Glomerular endothelial cell (primary cell): ENCODE measurements at places on chromosomes 13 and 19.

- DNase-seq: peak; percentile 31
Observed at GRCh38 chr19:37977992-37978391, 71.0 kb downstream of the SIPA1L3 start.

DNA sequence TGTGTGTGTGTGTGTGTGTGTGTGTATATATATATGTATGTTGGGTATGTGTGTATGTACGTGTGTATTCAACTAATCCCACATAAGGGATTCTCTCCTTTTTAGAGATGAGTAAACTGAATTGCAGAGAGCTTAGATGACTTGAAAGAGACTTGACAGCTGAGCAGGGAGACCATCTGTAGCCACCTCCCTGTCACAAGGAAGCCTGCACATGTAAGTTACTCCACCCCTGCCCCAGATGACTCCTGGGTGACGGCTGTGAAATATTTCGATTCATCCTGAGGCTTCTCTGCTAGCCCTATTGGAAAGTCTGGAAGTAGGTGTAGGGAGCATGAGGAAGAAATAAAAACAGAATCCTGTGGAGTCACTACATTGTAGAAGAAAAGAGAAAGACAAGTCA lies 480.4 kb downstream of the FOXO1 start:
- no peak for DNase-seq

DNA sequence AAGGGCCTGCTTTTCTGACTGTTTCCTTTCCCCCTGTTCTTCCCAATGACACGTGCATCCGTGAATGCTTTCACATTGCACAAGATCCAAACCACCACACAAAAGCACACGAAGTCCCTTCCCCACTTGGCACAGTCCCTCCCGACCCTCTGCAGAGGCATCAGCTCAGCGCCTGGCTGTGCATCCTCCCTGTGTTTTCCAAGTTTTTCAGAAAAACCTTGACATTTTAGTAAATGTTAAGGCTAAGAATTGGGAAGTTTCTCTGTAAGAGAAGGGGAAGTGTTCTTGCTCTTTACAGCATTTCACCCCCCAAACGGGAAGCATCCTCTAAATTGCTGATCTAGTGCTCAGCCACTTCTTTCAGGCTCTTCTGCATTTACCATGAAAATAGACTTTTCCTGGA lies 94.5 kb upstream of the TM9SF2 start:
- DNase-seq: no peak

- no peak for DNase-seq
Observed at GRCh38 chr13:80160110-80160509, 180.8 kb downstream of the SPRY2 start.

- DNase-seq: no peak
Observed at GRCh38 chr19:46303691-46304397, 7.0 kb downstream of the HIF3A start.

- DNase-seq: no peak
Observed at GRCh38 chr19:34994286-34994642, 5.9 kb upstream of the GRAMD1A start.

DNA sequence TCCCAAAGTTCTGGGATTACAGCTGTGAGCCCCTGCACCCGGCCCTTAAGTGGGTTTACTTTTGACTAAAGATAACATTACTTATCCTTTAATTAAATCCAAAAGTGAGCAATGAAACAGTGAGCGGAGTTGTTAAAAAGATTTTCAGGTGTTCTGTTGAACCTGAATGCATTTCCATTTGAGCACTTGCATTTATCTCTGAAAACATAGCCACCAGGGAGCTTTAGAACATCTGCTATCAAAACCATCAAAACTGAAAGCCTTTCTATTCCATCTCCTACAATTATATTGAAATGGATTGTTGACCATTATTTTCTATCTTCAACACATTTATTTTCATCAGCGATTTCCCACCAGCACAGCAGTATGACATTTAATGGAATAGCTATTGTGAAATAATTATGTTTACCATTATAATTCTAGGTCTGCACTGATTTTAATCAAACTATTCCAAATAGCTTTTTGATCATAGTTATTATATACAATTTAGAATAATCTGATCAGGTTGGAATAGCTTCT lies 269.0 kb downstream of the FGF14 start:
- DNase-seq: no peak

DNA sequence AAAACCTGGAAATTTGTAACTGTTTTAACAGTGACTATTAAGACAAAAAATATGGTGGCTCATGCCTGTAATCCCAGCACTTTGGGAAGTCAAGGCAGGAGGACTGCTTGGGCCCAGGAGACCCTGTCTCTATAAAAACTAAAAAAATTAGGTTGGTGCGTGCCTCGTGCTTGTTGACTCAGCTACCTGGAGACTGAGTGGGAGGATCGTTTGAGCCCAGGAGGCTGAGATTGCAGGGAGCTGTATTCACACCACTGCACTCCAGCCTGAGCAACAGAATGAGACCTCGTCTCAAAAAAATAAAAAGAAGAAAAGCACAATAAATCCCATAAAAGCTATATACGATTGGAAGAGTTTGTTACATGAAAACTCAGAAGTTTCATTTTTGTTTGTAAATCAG lies 23.7 kb downstream of the KLF5 start:
- DNase-seq: no peak
